ENCODE measurements at places on chromosomes 4 and X.

DNA sequence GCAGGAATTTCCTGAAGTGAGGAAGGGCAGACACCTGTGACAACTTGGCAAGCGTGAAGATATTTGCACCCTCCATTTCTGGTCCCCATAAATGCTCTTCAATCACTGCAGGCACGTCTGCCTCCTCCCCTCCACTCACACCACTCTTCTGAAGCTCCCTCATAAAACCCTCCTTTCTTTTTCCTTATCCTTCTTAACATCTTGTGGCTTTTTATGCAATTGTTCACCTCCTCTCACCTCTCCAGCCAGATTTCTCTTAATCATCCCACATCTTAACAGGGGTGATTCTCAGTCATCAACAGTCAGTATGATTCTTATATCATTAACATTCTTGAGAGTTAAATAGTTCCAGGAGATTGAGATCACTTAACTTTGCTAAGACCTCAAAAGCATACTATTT, 277.4 kb downstream of the SPRY1 start:
- DNase-seq = no peak

GRCh38 chrX:71256051-71256450, 2.1 kb upstream of the ZMYM3 start:
- no peak for DNase-seq

- no peak for DNase-seq
These were observed 53.4 kb downstream of the IRF2 start for GRCh38 chr4:184420881-184421416.

GRCh38 chr4:117137145-117137544, 51.8 kb upstream of the TRAM1L1 start:
- no peak for DNase-seq

GRCh38 chrX:153491351-153491914, 3.3 kb upstream of the BGN start:
- DNase-seq = no peak

DNA sequence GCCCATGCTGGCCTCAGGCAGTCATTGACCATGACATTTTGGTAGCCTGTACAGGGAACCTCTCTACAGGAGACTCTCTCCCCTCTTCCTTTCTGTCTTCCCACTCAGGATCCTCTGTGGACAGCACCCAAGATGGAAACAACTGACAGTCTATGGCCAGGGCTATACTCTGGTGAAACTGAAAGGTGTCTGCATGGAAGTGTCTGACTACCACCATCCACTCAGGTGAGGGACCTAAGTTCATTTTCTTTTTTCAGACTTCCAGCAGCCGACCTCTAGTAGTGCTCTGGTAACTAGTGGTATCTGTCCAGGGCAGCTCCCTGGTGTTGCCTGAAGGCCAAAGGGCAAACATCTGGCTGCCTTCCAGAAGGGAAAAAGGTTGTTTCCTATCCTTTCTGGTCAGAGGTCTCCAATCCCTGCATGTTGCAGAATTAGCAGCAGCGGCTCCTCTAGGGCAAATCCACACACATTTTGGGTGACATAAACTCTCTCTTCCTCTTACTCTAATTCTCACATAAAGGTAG, 804.5 kb downstream of the C4orf33 start:
- no peak for DNase-seq

GRCh38 chr4:56240554-56241174, 146.6 kb downstream of the AASDH start:
- DNase-seq = no peak

- DNase-seq = no peak
These were observed 43.3 kb downstream of the NHSL2 start for GRCh38 chrX:71953946-71954345.

DNA sequence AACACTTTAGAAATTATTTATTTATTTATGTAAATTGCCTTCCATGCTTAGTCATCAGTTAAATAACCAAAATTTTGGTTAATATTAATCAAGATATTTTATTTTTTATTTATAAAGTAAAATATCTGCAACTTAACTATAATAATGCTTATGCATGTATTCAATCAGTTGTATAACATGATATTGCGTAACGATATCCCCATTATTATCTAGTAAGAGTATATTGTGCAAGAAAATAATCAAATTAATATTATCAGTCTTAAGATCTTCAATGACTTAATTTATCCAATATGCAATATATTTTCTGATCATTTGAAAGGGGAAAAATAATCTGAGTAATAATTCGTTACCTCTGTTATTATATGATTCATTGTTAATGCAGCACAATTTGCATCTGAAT, 596.7 kb downstream of the GABRG1 start:
- DNase-seq = no peak

GRCh38 chrX:10922835-10923234, 188.3 kb upstream of the HCCS start:
- no peak for DNase-seq

DNA sequence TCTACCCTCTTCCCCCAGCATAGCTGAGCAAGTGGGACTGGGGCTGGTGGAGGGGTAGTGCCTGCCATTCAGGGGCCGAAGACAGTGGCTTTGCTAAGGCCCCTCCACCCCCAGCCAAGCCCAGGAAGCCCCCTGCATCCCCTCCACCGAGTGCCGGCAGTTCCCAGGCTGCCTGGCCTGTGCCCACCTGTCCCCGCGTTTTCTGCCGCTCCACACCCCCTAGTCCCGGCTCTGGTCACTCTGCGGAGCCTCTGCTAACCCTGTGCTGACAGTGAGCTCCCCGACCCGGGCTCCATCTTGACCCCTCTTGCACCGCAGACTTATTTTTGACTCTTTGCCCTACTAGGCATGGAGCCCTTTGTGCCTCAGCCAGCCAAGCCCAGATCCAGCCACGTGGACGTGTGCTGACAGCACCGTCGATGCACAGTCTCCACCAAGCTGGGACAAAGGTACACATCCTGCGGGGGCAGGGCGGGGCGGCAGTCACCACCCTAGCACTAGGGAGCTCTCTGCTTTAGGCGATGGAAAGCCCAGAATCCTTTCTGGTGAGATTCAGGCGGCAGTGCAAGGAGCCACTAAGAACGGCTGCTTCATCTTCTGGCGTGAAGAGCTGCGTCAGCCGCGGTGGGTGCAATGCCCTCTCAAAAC, 96.6 kb downstream of the PHKA2 start:
- DNase-seq = no peak

DNA sequence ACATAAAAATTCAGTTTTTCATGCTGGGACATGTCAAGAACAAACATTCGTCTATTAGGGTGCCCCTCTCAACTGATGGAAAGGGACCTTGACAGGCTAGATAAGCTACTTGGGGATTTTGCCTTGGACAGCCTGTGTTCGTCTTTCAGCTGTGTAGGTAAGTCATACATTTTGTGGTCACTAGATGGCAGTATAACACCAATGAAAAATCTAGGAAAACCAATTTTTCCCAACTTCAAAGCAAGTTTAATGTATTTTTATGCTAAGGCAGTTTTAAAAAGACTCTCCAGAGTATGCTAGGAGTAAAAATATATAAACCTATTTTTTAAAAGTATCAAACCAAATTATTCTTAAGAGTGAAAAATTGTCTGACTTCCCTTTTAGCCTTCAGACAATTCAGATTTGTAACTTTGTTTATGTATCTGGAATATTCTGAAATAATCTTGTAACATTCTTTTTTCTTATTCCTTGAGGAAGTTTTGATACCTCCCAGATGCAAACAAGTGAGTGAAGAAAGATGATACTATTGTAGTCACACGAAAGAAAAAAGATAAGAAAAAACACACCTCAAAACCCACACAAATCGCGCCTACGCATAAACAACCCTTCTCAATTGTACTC, 158.3 kb downstream of the CPE start:
- no peak for DNase-seq

DNA sequence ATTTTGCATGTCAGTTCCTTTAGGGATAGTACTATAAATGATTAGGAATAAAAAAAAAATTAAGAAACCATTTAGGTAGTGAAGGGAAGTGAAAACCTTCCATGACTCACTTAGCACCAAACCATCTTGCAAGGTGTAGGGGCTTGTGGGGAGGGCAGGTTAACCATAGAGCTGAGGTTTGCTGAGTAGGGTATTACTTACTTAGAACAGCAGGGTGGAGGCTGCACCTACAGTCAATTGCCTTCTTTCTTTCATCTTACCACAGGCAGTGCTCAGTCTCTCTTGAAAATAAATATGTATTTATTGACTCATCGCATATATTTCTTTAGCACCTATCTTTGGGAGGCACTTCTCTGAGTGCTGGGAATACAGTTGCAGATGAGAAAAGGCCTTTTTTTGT, 104.9 kb upstream of the GIMD1 start:
- no peak for DNase-seq

GRCh38 chrX:137313627-137314026, 252.3 kb upstream of the ZIC3 start:
- no peak for DNase-seq

GRCh38 chrX:45007598-45007997, 134.6 kb downstream of the KDM6A start:
- no peak for DNase-seq

- DNase-seq = no peak
These were observed 43.3 kb downstream of the CAMK2D start for GRCh38 chr4:113718252-113718651.

GRCh38 chr4:173247321-173247720, 78.7 kb downstream of the GALNT7 start:
- no peak for DNase-seq

GRCh38 chr4:106624671-106625070, 256.1 kb upstream of the GIMD1 start:
- no peak for DNase-seq

- no peak for DNase-seq
These were observed 78.0 kb downstream of the PHOX2B start for GRCh38 chr4:41670530-41670929.

GRCh38 chrX:74506317-74507115, 85.2 kb downstream of the SLC16A2 start:
- no peak for DNase-seq

DNA sequence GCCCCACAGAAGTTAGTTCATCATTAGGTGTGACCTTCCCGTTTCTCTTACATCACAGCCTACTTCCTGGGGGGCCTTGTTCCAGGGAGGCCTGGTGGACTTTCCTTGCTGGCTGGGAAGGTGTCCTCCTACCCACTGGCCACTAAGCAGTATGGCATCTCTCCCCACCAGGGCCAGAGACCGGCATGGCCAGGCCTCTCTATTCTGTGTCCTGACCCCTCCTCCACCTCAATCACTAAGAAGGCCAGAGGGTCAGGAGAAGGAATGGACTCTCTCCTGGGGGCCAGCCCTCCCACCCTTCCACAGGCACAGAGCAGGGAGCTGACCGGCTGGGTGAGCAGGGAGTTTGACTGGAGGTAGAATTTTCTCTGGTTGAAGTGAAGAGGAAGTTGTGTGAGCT, 81.9 kb downstream of the PJA1 start:
- DNase-seq = no peak

GRCh38 chrX:2507904-2508627, 7.3 kb upstream of the DHRSX start:
- DNase-seq = no peak

DNA sequence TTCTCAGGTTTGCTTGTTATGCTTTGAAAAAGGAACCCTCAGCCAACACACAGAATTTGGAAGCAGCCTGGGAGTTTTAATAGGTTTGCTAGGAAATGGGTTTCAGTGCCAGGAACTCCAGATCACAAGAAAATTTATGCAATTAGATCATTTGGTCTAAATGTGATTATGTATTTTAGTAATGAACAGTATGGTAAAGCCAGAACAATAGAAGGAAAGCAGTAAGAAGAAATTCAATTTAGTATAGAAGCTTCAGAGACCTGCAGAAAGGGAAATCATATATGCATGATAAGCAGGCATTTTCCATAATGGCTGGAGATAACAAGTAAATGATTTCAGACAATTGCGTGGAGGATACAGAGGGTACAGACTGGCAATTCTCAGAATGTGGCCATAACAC, 184.7 kb downstream of the KCNIP4 start:
- DNase-seq = no peak

DNA sequence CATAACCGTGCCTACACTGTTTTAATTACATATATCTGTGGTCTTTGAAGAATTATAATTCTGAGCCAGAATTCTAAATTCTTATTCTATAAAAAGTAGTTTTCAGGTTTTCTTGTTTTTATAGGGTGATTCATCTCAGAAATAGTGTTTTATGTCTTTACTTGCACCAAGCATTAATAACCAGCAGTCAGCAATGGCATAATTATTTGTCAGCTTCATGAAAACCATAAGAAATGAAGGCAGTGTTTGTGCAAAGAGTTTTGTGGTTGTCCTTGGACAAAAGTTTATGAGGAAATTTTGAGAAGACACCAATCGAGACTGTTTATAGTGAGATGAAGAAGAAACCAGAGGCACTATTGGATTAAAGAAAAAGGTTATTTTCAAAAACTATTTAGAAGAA, 37.2 kb downstream of the EDNRA start:
- DNase-seq = no peak

- no peak for DNase-seq
These were observed 60.7 kb upstream of the ABCG2 start for GRCh38 chr4:88219099-88219498.

DNA sequence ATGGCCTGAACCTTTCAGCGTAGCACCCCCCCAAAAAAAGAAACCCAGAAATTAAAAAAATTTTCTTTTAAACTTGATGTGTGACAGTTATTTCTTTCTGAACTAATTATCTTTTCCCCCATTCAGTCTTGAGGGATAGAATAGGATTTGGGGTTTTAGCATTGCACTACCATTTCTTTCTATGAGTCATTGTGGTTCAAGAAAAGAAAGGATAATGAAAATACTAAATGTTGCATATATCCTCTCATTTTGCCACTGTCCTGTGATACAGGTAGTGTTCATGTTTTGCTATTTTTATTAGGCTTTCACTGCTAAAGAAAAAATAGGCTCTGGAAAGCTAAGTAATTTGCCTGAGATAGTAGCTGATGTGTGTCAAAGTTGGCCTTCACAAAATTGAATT, 39.4 kb upstream of the DCK start:
- no peak for DNase-seq

- no peak for DNase-seq
These were observed 63.4 kb downstream of the FHDC1 start for GRCh38 chr4:152999346-153000075.

GRCh38 chrX:9396930-9397329, 67.9 kb upstream of the TBL1X start:
- no peak for DNase-seq

- DNase-seq = no peak
These were observed 30.9 kb downstream of the RNF212 start for GRCh38 chr4:1082215-1083182.

DNA sequence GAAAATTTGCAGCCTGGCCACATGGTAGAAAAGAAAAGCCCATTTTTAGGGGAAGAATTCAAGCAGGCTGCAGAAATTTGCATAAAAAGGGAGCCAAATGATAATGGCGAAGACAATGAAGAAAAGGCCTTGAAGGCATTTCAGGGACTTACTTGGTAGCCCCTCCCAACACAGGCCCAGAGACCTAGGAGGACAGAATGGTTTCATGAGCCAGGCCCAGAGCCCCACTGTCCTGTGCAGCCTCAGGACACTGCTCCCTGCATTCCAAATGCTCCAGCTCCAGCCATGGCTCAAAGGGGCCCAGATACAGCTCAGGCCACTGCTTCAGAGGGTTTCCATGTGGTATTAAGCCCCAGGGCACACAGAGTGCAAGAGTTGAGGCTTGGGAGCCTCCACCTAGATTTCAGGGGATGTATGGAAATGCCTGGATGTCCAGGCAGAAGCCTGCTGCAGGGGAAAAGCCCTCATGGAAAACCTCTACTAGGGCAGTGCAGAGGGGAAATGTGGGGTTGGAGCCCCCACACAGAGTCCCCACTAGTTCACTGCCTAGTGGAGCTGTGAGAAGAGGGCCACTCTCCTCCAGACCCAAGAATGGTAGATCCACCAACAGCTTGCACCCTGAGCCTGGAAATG, 271.7 kb upstream of the KLF3 start:
- DNase-seq = no peak
